Stimulated activated CD4-positive, alpha-beta T cell treated with anti-CD3 and anti-CD28 coated beads, TNF-alpha, amount 100 ng/mL, for 4 hours (primary cell): ENCODE measurements at places on chromosomes 5 and 9.

GRCh38 chr5:78570646-78571045, 77.9 kb downstream of the LHFPL2 start:
- no peak for DNase-seq

GRCh38 chr5:33933723-33934169, 2.4 kb upstream of the RXFP3 start:
- no peak for DNase-seq

- no peak for DNase-seq
These were observed 35.0 kb downstream of the MYO10 start for GRCh38 chr5:16901021-16901644.

GRCh38 chr9:5479994-5480694, 29.8 kb downstream of the CD274 start:
- DNase-seq = no peak

DNA sequence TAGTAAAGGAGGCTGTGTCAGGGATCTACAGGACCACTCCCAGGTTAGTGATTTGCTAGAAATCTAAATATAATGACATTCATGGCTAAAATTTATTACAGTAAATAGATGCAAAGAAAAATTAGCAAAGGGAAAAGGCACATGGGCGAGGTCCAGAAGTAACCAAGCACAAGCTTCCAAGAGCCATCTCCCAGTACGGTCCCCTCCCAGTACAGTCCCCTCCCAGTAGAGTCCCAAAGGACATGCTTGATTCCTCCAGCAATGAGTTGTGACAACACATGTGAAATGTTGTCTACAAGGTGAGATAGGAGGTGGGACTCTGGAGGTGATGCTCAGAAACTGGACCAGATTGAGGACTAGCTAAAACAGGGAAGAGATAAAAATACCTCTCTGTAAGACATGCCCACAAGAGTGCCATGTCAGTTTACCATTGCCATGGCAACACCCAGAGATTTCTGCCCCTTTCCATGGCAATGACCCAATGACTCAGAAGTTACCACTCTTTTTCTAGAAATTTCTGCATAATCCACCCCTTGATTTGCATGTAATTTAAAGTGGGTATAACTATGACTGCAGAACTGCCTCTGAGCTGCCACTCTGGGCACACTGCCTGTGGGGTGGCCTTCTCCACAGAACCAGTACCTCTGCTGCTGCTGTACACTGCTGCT, 27.9 kb upstream of the CEMIP2 start:
- no peak for DNase-seq

DNA sequence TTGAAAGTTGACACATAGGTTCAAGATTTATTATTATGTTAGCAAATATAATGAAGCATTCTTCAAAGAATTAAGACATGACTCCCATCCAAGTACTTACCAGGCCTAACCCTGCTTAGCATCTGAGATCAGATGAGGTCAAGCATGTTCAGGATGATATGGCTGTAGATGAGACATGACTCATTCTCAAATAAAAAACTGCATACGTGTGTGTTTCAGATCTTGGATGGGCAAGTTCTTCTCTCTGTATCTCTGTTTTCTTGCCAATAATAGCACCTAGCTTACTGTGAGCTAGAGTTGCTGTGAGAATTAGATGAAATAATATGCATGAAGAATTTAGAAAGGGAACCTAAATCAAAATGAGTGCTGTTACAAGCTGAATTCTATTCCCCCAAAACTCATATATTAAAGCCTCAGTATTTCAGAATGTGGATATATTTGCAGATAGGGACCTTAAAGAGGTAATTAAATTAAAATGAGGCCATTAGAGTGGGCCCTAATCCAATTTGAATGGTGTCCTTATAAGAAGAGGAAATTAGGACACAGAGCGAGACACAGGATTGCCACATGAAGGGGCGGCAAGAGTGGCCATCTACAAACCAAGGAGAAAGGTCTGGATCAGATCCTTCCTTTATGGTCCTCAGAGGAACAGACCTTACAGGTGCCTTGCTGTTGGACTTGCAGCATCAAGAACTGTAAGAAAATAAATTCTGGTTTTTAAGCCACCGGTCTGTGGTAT, 146.2 kb downstream of the MARCHF11 start:
- DNase-seq = no peak

DNA sequence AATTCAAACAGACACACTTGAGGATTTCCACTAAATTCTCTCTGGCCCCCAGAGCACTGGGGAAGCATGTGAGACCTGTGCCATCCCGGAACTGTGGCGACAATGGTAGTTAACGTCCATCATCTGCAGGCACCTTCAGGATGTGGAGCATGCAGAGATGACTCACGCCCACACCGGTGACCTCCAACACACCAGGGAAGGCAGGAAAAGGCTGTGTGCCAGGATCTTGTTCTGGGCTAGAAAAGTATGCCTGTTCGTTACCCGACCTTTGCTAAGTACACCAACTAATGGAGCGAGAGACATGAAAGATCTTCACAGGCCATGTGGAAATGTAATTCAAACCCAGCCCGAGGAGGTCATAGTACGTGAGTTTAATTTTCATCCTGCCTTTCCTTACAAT, 208.8 kb downstream of the MELK start:
- DNase-seq = no peak

DNA sequence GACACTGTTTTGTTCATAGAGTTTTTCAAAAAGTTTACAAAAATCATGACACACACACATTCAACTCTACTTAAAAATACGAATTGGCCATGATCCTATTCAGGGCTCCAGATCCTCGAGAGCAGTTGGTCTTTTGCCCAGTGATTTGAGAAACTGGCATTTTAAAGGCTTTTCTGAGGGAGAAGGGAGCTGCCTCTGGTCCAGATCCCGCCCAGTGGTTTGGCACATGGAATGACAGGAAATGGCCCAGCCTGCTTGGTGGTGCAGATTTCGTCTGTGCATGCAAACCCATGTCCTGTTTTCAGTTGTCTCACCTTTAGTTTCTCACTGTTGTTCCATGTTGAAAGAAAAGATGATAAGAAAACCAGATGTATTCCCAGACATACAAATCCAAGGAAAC, 3.6 kb downstream of the CAMK4 start:
- no peak for DNase-seq

- DNase-seq = no peak
These were observed 12.4 kb upstream of the CYFIP2 start for GRCh38 chr5:157253547-157253946.

- no peak for DNase-seq
These were observed 3.0 kb downstream of the FAM78A start for GRCh38 chr9:131273146-131273855.

DNA sequence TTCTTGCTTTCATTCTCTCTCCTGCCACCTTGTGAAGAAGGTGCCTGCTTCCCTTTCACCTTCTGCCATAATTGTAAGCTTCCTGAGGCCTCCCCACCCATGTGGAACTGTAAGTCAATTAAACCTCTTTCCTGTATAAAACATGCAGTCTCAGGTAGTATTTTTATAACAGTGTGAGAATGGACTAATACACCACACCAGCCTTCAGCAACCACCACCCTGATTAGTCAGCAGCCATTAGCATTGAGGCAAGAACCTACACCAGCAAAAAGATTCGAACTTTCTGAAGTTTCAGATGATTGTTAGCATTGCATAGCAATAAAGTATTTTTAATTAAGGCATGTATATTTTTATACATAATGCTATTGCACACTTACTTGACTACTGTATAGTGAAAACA, 980.2 kb downstream of the EFNA5 start:
- DNase-seq = no peak

DNA sequence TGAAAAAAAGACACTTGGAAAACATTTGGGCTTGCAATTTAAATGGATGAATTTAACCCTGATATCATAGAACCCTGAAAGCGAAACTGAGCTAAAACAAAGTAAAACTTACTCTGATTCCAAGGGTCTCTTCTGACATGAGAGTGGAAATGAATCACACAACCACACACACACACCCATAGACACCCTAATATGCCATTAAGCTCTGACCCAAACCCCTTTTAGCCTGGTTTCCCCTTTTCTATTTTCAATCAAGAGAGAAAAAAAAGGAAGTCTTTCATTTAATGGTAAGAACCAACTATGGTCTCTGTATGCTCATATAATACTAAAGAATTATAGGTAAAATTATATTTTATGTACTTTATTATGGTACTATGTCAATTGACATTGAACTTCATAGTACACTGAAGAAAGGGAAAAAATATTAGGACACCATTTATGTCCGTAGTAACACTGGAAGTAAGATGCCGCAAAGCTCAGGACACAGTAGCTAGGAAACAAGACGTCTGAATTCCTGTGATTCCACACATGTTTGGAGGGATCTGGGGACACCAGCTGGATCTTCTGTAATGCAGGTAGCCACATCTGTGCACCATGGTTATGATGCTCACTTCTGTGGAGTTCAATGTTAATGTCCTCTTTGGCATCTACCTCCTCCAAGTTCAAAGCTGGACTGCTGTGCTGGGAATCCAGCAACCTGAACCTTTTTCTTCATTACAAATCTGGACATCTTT, 95.8 kb downstream of the PCSK1 start:
- no peak for DNase-seq

GRCh38 chr5:173714551-173715428, 98.3 kb upstream of the BOD1 start:
- DNase-seq = no peak

- no peak for DNase-seq
These were observed 4.7 kb upstream of the SLC2A6 start for GRCh38 chr9:133483611-133484010.

- no peak for DNase-seq
These were observed 47.7 kb downstream of the SPTAN1 start for GRCh38 chr9:128600099-128600498.

DNA sequence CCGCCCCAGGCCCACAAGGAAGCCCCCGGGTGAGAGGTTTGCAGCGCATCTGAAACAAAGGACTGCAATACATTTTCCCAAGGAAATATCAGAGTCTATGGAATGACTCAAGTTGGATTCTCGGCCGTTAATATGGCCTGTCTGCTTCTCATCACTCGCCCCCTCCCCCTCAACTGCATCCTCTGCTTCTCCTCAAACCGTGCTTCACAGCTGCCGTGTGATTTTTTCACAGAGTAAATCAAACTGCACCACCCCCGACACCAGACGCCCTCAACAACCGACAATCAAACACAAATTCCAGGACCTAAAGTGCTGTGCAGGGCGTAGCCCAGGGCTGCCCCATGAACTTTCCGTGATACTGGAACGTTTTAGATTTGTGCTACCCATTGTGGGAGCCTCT, 176.9 kb downstream of the ROR2 start:
- DNase-seq = no peak

- DNase-seq = no peak
These were observed 87.6 kb downstream of the ADRB2 start for GRCh38 chr5:148913985-148914431.

DNA sequence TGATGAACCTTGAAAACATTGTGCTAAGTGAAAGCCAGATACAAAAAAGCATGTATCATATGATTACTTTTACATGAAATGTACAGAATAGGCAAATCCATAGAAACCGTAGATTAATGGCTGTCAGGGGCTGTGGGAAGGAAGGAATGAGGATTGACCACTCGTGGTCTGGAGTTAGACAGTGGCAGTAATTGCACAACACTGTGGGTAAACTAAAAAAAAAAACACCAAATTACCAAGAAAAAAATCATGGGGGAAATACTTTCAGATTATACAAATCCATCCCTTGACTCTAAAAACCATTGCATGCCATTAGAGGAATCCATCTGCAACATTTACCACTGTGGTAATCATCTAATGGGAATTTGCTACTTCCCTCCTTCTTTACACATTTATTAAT, 140.0 kb downstream of the SIL1 start:
- no peak for DNase-seq

DNA sequence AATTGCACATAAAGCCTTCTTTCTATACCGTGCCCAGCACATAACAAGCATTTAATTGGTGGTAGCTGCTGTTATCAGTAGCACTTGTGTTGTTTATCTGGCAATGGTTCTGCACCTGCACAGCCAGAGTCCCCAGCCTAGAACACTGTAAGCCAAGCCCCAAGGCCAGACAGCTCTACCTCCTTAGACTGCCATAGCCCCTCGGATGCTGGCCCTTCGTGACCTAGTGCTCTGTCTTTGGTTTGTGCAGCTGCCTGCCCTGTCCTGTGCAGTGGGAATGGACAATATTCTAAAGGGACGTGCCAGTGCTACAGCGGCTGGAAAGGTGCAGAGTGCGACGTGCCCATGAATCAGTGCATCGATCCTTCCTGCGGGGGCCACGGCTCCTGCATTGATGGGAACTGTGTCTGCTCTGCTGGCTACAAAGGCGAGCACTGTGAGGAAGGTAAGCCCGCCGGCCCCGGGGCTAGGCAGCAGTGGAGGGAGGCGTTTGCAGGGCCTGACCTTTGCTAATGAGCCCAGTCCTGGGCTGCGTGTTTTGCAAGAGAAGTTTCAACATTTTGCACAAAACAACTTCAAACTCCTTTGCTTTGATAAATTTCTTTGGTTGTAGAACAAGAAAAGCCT, 173.3 kb upstream of the WWC1 start:
- no peak for DNase-seq

- DNase-seq = no peak
These were observed 54.5 kb downstream of the PDE4D start for GRCh38 chr5:59838989-59839388.

- DNase-seq = no peak
These were observed 343.2 kb downstream of the ZNF608 start for GRCh38 chr5:124403281-124403680.

DNA sequence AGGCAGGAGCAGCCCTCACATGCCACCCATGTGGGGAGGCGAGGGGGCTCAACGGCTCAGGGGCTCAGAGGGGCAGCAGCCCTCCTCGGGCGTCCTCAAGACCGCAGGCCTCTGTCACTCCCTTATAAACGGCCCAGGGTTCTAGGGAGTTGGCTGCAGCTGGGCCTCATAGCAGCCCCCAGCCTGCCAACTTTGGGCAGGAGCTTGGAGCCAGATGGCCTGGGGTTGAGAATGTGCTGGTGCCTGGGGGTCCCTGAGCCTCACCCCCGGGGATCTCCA, 51.0 kb upstream of the RNU6ATAC start:
- no peak for DNase-seq

DNA sequence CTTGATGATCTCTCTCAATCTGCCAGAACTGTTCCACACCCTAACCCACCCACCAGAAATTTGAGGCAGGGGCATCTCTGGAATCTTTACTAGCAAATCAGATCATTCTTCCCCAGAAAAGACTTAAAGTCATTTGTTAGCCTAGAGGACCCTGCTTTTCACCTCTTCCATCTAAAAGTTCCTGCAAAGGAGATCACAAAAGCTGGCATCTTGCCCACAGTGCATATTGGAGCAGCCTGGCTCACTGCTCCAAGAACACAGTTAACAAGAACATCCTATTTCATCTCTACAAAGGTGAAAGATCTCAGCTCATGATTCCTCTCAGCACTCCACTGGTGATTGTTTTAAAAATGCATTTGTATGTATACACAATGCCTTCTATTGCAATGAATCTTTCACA, 36.3 kb downstream of the GABRP start:
- no peak for DNase-seq

GRCh38 chr5:66745297-66745696, 149.1 kb downstream of the MAST4 start:
- DNase-seq = no peak

- DNase-seq = no peak
These were observed 13.3 kb downstream of the FOXE1 start for GRCh38 chr9:97866300-97866699.
